ENCODE measurements at places on chromosomes 11 and 22.

- no peak for DNase-seq
These were observed 9.4 kb downstream of the IGLL1 start for GRCh38 chr22:23570681-23571080.

- DNase-seq = no peak
These were observed 7.4 kb upstream of the VSIG10L2 start for GRCh38 chr11:125938418-125938817.

DNA sequence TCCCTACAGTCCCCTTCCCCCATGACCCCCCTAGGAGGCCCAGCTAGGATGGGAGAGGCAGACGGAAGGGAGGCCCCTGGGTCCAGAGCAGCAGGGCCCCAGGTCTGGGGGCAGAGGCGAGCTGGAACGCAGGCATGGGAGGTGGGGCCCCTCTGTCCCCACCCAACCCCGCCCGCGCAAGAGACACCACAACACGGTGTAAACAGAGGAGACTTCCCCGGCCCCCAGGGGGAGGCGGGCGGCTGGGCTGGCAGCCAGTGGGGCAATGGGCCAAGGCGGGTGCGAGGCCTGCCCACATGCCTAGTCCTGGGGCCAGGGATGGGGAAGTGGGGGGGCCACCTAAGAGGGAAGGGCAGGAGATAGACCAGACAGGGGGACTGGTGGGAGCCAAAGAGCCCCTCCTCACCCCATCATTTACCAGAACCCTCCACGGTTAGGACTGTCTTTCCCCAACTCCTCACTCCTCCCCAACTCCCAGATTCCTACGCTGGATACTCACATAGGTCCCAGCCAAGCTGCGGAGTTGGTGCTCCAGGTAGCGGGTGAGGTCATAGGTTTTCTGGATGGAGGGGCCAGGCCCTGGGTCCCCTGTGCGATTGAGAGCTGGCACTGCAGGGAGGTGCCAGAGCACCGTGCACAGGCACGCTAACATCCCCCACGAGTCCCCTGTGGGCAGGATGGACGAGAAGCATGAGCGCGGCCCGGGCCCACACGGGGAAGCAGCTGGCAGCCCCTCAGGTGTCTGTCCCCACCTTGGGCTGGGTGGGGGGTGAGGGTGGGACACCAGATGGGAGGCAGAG, 6.2 kb downstream of the CLCF1 start:
- DNase-seq = no peak

- DNase-seq = no peak
These were observed 12.1 kb downstream of the NADSYN1 start for GRCh38 chr11:71465054-71465453.

DNA sequence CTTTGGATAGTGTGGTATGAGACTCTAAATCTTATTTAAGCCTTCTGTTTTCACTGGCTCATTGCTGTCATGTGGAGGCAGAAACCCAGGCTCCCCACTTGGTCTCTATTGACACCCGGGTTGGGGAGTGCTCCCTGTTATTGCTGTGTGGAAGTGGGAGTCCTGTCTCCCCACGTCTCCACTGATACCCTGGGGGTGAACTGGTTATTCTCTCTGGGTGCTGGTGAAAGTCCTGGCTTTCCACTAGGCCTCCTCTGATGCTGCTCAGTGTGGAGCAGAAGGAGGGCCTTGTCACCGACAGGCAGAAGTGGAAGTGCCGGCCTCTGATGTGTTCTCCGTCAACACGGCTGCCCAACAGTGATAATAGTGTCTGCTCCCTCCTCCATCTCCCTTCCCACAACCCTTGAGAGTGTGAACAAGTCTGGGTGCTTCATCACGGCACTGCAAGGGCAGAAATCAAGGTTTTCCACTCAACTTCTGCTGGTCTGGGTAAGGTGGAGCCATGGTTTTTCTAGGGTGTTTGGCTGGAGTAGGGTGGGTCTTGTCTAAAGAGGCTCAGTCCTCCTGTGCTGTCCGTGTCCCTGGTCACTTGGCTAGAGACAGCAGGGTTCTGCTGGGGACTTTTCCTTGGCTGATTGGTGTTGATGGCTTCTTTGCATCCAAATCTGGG, 240.7 kb upstream of the B3GAT1 start:
- DNase-seq = no peak

DNA sequence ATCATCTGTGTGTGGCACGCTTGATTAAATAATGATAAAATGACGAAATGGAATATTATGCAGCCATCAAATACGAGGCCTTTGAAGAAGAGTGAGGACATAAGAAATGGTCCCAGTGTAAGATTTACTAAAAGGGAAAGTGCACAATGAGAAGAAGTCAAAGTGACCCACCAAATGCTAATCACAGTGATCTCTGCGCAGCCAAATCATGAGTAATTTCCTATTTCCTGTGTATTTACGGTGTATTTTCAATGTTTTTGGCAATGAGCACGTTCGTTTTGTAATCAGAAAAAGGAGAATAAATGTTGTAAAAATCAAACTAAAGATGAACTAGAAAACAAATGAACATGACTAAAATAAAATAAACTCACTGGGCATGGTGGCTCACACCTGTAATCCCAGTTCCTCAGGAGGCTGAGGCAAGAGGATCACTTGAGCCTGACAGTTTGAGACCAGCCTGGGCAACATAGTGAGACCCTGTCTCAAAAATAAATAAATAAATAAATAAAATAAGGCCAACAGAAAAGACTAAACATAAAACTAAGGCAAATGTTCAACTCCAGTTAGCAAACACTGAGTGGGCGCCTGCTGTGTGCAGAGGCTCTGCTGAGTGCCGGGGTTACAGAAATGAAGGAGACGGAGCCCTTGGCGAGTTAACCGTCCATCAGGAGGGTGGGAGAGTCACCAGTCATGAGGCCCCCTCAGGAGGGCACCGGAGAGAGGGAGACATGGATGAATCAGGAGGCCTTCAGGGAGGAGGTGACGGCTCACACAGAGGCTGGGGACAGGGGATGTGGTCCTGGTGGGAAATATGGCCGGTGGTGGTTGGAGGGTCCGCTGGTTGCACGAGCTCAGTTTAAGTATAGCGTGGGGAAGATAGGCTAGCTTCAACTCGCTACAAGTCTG, 26.0 kb upstream of the CBX7 start:
- no peak for DNase-seq

DNA sequence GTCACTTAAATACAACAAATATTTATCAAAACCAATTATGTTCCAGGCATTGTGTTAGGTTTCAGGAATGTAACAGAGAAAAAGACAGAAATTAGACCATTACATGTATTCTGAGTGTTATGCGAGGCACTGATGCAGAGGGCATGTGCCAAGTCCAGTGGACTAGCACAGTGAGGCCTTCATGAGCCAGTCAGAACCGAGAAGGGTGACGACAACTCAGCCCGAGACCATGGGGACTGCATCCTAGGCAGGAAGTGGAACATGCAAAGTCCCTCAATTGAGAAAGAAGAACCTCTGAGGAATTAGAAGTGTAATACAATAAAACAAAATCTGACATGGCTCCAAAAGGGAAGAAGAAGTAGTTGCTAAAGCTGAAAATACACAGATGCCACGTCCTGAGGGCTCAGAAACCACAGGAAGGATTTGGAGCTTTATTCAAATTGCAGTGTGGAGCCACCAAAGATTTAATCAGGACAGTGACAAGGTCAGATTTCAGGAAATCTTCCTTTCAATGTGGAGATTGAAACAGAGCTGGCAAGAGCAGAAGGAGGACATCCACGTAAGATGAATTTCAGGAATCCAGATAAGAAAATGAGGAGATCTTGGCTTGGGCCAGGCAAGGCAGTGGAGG, 529.6 kb downstream of the NTM start:
- no peak for DNase-seq

GRCh38 chr11:73983741-73984538, 1.3 kb upstream of the UCP2 start:
- no peak for DNase-seq

- no peak for DNase-seq
These were observed 37.6 kb downstream of the MS4A2 start for GRCh38 chr11:60125956-60126585.

- no peak for DNase-seq
These were observed 99.4 kb downstream of the PDHX start for GRCh38 chr11:35015621-35016387.

DNA sequence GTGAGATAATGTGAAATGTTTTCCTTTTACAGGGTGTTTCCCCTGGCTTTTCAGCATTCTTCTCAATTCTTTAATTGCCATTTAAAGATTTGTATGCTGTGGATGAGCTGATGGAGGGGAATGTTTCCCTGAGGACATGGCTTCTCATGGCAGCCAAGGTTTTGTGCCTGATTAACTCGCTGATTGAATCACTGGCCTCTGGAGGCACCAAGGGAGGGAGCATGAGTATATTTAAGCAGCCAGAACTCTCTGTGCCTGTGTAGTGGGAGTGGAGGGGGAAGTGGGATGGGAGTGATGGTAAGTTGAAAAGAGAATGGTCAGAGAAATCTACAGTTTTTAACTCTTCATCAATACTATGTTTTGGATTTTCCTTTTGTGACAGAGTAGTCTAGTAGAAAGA, 88.7 kb downstream of the STIM1 start:
- DNase-seq = peak; percentile 26

DNA sequence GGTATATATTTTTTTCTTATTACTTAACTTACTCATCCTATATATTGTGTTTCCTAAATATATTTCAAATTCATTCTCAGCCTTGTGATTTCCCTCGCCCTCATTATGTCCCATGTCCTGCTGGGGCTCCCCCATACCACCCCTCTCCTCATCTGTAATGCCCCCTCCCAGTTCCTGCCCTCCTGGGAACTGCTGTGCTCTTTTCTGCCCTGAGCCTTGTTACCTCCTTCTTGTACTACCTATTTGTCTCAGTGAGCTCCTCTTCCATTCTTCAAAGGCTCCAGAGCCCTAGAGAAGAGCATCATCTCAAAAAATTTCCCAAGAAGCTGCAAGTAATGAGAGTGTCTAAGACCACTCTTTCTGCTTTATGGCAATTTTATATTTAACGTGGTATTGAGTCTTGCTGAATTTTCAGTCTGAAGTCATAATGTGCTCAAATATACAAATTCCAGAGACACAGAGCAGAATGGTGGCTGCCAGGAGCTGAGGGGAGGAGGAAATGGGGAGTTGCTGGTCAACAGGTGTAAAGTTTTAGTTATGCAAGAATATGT, 66.5 kb upstream of the TOP3B start:
- no peak for DNase-seq

GRCh38 chr11:2259466-2259830, 10.9 kb downstream of the ASCL2 start:
- no peak for DNase-seq

- DNase-seq = no peak
These were observed 378.7 kb upstream of the RAG2 start for GRCh38 chr11:36976741-36977140.

- DNase-seq = no peak
These were observed 27.2 kb upstream of the SYT13 start for GRCh38 chr11:45313171-45313865.

- no peak for DNase-seq
These were observed 5.4 kb upstream of the FTH1 start for GRCh38 chr11:61972672-61973475.

DNA sequence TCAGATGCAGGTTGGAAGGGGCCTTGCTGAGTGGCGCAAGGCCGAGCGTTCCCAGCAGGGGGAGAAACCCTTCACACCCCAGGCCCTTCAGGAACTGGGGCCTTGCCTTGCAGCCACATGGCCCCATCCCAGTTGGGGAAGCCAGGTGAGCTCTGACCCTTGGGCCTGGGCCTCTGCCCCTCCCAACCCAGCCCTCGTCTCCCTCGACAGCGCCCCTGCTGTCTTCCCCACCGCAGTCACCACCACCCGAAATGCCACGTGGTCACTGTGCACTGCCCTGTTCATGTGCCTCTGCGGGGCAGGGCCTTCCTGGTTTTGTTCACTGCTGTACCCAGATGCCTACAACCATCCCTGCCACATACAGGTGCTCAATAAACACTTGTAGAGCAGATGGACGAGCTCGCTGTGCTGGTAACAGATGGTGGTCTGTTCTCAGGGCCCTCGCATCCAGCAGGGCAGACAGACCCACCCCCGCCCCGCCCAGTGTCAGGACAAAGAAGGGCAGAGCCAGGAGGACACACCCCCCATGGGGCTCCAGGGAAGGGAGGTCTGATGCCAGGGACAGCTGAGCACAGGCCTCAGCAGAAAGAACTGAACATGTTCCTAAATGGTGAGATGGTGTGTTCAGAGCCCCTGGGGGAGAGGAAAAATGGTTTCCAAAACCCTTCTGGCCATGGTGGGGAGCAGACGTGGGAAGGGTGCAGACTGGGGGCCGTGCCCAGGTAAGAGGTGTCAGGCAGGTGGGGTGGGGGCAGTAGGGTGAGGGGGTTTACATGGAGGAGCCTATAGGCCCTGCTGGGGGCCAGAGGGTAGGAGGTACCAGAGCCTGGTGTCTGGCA, 3.7 kb downstream of the POLR2L start:
- DNase-seq = no peak

DNA sequence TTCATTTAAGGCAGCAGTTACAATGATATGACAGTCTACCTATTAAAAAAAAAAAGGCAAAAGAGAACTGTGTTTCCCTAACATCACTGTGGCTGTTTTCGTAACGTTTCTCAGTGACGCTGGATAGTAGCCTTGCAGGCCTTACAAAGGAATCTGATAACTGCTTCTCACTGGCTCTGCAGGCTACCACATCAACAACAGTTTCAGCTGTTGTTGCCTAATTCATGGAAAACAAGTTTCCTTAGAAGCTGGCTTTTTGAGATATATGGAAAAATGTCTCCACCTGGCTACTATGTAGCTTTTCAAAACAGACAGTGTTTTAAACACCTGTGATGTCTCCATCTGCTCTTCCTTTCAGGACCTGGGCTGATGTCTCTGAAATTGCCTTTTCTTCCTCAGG, 3.8 kb downstream of the OR51V1 start:
- no peak for DNase-seq

GRCh38 chr11:105241136-105241535, 101.6 kb upstream of the CARD18 start:
- DNase-seq = no peak

GRCh38 chr11:119362741-119363080, 16.2 kb upstream of the MFRP start:
- no peak for DNase-seq

DNA sequence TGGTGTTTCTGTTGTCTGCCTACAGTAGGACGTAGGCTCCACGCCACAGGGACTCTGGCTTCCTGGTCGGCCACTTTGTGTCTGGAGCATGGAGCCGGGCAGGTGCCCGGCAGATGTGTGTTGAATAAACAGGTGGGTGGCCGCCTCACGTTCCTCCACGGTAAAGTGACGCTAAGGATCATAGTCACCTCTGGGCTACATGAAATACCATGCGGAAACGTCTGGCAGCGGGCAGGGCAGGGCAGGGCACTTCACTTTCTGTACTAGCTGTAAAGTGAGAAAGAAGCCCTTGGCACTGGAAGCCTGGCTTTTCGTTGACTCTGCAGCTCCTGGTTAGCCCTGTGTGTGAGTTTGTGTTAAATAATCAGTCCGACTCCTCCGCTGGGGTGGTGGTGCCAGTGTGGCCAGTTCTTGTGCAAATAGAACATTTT, 52.4 kb downstream of the MCM5 start:
- no peak for DNase-seq

- DNase-seq = no peak
These were observed 279.9 kb upstream of the B3GAT1 start for GRCh38 chr11:134691985-134692384.
